Kidney epithelial cell (primary cell): ENCODE measurements at places on chromosomes 3 and 15.

DNA sequence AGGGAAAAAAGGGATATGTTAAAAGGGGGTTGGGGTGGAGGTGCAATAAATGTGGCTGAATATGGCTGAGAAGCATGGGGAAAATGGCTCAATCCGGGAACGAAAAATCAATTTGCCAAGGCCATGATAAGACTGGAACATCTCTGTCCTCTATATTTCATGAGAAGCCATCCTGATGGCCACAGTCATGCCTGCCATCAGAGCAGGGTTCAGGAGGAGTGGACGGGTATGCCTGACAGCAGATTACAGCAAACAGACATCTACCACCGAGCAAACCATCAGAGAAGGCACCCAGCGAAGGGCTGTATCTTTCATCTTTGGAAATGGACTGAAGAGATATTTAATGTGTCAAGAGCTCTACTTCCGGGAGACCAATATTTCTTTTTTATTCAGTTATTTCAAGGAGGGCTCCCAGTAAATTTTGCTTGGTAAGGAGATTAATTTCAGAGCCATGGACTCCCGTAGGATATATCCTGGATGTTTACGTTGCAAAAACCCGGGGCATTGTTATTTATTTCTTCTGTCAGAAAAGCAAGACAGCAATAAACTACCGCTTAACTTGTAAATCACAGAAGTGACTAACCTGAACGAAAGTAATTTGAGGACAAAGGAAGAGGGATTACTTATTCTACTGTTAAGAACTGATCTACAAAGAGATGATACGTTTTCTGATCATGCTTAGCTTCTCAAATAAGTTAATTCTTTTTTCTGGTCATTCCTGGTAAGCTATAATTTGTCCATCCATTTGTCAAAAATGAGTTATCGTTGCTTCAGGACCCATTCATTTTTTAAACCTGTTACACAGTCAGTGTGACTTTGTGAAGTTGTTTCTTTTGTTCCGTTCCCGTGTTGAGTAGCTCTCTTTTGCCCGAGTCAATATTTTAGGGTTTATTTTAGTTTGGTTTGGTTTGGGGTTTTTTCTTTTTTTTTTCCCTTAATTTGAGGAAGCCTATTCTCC lies 80.6 kb upstream of the CHD2 start:
- DNase-seq, result no peak

DNA sequence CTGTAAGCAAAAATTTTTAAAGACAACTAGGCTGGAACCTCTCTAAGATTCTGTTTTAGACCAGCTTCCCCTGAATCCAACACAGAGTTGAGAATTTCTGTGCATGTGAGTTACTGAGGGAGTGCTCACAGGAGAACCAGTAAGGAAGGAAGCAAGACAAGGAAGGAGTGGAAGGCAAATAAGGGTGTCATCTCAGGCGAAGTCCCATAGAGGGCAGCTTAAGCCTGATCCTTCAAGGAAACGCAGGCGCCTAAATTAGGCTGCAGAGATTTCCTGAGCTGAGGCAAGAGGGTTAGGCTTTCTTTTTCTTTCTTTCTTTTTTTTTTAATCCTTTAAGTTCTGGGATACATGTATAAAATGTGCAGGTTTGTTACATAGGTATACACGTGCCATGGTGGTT lies 36.2 kb upstream of the COL6A6 start:
- DNase-seq, result no peak

DNA sequence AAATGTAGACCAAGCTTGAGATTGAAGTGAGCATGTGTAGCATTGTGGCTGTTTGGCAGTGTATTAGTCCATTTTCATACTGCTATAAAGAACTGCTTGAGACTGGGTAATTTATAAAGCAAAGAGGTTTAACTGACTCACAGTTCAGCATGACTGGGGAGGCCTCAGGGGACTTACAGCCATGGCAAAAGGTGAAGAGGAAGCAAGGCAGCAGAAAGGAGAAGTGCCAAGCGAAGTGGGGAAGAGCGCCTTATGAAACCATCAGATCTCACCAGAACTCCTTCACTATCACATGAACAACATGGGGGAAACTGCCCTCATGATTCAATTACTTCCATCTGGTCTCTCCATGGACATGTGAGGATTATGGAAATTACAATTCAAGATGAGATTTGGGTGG lies 8.6 kb upstream of the CERS3 start:
- DNase-seq, result no peak

- DNase-seq, result no peak
Observed at GRCh38 chr3:138974462-138974861, 27.4 kb downstream of the FOXL2NB start.

GRCh38 chr3:52469001-52469400 lies 13.6 kb downstream of the NISCH start:
- DNase-seq, result no peak

GRCh38 chr3:49942651-49943050 lies 2.7 kb downstream of the RBM6 start:
- DNase-seq, result no peak

GRCh38 chr3:33889394-33890039 lies 91.1 kb downstream of the PDCD6IP start:
- DNase-seq, result no peak

DNA sequence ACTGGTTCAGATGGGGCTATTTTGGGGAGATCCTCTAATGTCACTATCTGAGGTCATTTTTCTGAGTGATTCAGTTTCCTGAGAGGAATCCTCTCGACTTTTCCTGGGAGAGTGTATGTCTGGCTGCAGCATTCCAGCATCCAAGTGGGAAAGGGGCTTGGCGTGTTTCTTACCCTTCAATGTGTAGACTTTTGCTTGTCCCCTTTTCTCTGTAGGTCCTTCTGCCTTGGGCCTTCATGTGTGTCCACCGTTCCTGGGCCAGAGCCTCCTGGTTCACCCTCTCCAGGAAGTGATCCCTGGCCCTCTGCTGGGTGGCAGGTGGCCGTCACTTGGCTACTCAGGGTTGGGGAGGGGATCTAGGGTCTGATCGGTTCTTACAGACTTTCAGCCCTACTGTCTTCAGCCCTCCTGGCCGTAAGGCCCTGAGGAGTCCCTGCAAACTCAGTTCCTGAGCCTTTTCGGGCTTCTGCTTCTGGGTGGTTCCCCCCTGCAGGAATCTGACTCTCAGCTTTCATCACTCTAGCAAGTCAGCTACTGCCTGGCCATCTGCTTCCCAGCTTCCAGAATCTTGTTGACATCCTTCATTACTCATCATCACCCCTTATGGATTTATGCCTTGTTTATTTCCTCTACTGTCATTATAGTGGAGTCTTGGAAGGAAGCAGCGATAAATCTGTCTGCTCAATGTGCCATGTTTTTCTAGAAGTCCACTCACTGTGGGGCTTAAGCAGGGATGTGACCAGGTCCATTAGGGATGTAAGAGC lies 36.5 kb downstream of the GOLGA6L10 start:
- DNase-seq, result no peak

DNA sequence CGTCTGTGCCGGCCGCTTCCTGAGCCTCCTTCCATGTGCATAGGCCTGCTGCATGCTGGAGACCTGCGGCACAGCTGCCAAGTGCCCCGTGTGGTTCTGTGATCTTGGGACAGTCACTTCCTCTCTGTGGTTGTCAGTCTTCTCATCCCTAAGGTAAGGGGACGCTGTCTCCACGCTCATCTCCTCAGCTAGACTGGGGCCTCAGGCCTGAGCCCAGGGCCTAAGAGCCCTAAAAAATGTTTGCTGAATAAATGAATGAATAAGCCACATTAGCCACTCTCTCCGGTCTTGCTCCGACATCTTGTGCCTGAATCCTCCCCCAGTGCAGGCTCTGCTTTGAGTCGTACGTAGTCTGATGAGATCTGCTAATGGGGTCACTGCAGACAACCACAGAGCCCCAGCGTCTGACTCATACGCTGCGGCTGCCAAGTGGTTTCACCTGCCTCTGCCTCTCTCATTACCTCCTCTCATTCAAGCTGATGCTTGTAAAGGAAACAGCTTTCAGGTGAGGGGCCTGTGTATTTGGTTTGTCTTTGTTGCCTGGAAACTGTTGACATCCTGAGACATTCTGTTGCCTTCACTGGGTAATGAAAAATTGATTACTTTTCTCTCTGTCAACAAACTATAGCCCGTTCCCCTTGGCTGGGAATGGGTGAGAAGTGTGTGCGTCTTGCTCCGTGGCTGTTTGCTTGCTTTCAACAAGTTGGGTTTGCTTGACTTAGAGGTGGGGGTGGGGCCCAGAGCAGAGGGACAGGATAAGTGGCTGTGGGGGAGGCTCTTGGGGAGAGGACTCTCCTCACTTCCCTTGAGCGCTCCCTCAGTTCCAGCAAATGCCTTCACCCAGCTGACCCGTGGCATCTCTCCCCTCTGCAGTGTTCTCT lies 15.9 kb downstream of the RPLP1 start:
- peak; percentile 90 for DNase-seq

- no peak for DNase-seq
Observed at GRCh38 chr15:81256916-81257315, 60.2 kb downstream of the IL16 start.

GRCh38 chr3:68017069-68017468 lies 362.7 kb upstream of the SUCLG2 start:
- DNase-seq, result no peak

- no peak for DNase-seq
Observed at GRCh38 chr3:39344746-39345344, 15.3 kb downstream of the CCR8 start.

DNA sequence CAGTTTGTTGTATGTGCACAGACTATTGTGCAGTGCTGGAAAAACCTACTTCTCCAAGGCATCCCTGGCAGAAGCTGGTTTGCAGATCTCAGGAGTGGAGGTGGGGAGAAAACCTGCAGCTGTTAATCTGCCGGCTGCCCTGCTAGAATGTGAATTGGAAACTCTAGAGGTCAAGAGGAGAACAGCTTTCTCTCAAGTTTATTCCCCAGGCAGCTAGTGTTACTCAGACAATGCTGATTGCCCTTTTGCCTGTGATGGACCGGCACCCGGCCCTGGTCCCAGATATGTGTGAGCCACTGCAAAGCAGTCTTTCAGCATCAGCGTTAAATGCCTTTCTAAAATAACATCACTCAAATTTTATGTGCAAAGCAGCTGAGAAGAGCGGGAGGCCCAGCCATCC lies 129.7 kb upstream of the TPM1 start:
- DNase-seq, result no peak

- DNase-seq, result no peak
Observed at GRCh38 chr3:15505479-15506165, 15.9 kb downstream of the COLQ start.

GRCh38 chr15:63385911-63386531 lies 4.4 kb upstream of the CA12 start:
- DNase-seq, result no peak

- DNase-seq, result no peak
Observed at GRCh38 chr3:184710870-184711492, 883 bp downstream of the MAGEF1 start.

DNA sequence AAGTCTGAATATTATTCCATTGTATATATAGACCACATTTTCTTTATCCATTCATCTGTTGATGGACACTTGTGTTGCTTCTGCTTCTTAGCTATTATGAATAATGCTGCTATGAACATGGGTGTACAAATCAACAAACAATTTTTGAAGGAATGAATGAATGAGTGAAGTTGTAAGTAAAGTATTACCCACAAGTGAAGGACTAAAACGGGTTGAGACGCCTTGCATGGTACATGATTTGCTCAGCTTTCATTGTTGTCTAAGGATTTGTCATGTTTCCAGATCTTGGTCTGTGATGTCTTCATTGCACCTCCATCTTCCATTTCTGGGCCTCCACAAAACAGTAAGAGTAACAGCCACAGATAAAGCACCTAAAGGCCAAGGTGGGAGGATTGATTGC lies 20.5 kb downstream of the IFT122 start:
- DNase-seq, result no peak

- no peak for DNase-seq
Observed at GRCh38 chr3:57961177-57961827, 46.9 kb upstream of the FLNB start.

- DNase-seq, result no peak
Observed at GRCh38 chr15:58716027-58716426, 33.5 kb downstream of the ADAM10 start.

DNA sequence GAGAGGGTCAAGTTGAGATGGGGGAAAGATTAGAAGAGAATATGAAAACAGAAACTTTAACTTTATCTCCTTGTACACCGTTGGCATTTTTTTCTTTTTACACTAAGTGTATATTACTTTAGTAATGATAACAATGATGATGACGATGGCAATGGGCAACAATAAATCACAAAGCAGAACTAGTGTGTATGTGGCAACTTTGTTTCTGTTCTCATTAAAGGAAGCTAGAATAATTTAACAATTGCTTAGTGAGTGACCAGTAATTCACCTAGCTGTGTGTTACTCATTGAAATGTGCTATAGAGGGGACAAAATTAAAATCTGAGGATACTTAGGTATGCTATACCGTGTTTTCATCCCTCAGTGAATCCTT lies 318.5 kb upstream of the TBL1XR1 start:
- DNase-seq, result no peak

- DNase-seq, result no peak
Observed at GRCh38 chr3:40208251-40208650, 101.3 kb upstream of the EIF1B start.

DNA sequence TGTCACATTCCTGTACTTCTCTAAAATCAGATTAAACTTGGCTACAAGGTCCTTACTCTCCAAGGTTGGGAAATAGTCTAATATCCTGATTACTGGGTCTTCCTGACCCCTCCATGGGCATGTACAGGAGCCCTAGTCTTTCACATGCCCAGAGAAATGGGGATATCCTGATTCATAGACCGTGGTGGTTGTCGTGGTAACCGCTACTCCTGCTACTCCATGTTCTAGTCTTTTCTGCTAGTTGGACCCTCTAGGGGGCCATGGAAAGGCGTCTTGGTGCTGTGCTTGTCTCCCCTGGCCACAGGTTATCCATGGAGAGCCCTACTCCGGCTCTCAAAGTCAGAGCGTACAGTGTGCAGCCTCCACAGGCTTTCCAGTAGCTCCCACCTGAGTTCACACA lies 13.1 kb upstream of the ZBTB38 start:
- DNase-seq, result no peak

- no peak for DNase-seq
Observed at GRCh38 chr3:105843994-105844393, 24.8 kb downstream of the CBLB start.

- no peak for DNase-seq
Observed at GRCh38 chr15:101523560-101523940, 34.0 kb upstream of the PCSK6 start.

DNA sequence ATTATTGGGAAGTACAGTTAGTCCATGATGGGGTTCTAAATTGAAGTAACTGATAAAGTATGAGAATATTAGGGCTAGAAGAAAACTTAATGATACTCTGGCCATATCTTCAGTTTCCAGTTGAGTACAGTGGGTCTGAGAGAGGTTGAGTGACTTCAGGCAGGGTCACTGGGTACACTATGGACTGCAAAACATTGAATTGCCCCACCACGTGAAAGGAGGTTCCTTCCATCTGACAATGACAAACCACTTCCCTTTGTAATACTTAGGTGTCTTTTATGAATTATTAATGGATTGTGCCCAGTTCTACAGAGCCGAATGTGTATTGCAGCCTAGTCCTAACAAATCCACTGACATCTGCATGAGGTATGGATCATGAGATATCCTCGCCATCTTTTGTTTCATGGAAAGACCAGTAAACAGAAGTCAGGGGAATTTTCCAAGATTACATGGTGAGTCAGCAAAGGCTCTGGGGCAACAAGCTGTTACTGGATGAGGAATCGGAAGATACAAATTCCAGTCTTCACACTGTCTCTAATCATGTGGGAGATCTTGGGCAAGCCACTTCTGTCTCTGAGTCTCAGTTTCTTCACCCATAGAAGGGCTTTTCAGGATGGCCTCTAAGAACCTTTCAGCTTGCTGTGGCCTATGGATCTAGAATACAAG lies 66.5 kb upstream of the BCL6 start:
- DNase-seq, result peak; percentile 25

- DNase-seq, result no peak
Observed at GRCh38 chr15:29149738-29150075, 119.9 kb downstream of the NSMCE3 start.

GRCh38 chr3:46298871-46299607 lies 54.9 kb upstream of the CCR2 start:
- no peak for DNase-seq
